ENCODE measurements at places on chromosomes 7 and 10. TPM values are rescaled to one million over a fixed set of nuclear protein-coding genes. Genes with fewer than 3 reads are reported as not detected.

Gene EPHB6
- total RNA-seq: 1.4 TPM

Gene LIPA
- total RNA-seq: 22.3 TPM

Gene ANK3
- 3.3 TPM for total RNA-seq

DNA sequence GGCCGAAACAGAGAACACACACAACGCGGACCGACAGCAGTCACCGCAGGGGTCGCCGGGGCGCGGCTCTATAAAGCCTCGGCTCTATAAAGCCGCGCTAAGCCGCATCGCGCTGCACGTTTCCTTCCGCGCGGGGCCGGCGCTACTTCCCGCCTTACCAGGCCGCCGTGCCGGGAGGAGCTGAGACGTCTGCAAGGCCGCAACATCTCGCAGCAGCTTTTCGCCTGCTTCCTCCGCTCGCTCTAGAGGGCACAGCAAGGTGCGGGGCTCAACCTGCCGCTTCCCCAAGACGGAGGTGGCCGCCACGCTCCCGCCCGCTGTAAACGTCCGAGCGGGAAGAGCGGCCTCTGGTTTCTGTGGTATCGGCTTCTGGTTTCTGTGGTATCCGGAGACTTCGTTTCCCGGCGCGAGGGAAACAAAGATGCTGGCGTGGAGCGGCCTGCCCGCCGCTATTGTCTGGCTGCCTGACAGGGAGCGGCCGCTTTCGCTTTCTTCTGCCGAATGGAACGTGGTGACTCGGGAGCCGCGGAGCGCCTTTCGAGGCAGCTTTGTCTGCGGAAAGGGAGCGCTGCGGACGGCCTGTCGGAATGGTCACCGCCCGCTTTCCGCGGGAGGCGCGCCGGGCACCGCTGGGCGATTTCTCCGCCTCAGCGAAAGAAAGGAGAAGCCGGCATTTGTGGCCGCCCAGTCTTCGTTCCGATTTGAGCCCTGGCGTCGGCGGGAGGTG is 91.8 kb downstream of the SPAG6 start:
- peaks cover 13% of the 10 kb centered on the region for H3K36me3 ChIP-seq
- H3K27ac ChIP-seq: peak overlapping the region; percentile 89
- no peaks in the 10 kb centered on the region for H3K27me3 ChIP-seq
- peak; percentile 67 for DNase-seq
- peak overlapping the region; percentile 76 for H3K4me3 ChIP-seq
- H3K4me1 ChIP-seq: peaks cover 20% of the 10 kb centered on the region

GRCh38 chr10:27531336-27531847 is 27.3 kb downstream of the RAB18 start:
- no peaks in the 10 kb centered on the region for H3K27me3 ChIP-seq
- H3K4me3 ChIP-seq: no peak overlapping the region
- peak overlapping the region; percentile 66 for H3K27ac ChIP-seq
- peaks cover 21% of the 10 kb centered on the region for H3K36me3 ChIP-seq
- peaks cover 26% of the 10 kb centered on the region for H3K4me1 ChIP-seq
- no peak for DNase-seq

GRCh38 chr10:114283091-114283490 is 44.0 kb downstream of the VWA2 start:
- no peaks in the 10 kb centered on the region for H3K27me3 ChIP-seq
- H3K4me3 ChIP-seq: no peak overlapping the region
- no peaks in the 10 kb centered on the region for H3K36me3 ChIP-seq
- no peak for DNase-seq
- H3K27ac ChIP-seq: no peak overlapping the region

- no peak overlapping the region for H3K27ac ChIP-seq
- H3K27me3 ChIP-seq: peaks cover 21% of the 10 kb centered on the region
- no peaks in the 10 kb centered on the region for H3K4me1 ChIP-seq
- no peaks in the 10 kb centered on the region for H3K36me3 ChIP-seq
- DNase-seq: no peak
- no peak overlapping the region for H3K4me3 ChIP-seq
These were observed 57.5 kb upstream of the SHH start for GRCh38 chr7:155869784-155870076.

GRCh38 chr7:4145576-4145975 is 536.5 kb upstream of the FOXK1 start:
- H3K27ac ChIP-seq: no peak overlapping the region
- DNase-seq: no peak
- H3K4me3 ChIP-seq: no peak overlapping the region
- no peaks in the 10 kb centered on the region for H3K4me1 ChIP-seq

Gene TRPV5
- not detected for total RNA-seq

DNA sequence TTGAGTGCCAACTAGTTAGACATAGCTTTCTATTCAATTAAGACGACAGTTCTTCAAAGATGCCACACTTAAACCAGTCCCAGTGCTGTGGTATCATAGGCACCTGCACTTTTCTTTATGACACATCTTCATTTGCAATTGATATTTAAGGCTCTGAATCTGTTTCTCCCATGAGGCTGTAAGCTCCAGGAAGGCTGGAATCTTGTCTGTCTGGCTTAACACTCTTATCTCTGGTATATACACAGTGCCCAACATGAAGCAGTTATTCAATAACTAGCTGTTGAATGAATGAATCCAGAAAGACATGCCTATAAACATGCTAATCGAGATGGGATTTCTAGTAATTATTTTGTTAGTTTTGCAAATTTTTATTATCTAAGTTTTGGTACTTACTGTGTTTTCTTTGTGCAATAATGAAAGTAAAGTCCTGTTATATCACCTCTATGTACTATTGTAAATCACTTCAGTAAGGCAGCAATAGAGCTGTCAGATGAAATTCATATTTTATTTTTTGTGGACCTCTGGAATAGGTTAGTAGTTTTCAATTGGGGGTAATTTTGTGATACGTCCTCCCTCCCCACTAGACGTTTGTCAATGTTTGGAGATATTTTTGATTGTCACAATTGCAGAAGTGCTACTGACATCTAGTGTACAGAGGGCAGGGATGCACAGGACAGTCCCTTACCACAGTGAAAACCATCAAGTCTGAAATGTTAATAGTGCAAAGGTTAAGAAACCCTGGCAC is 51.3 kb upstream of the STEAP4 start:
- no peak overlapping the region for H3K27ac ChIP-seq
- H3K27me3 ChIP-seq: no peaks in the 10 kb centered on the region
- peak overlapping the region; percentile 52 for H3K4me3 ChIP-seq
- peak; percentile 42 for DNase-seq

Gene KLLN
- total RNA-seq: 0.56 TPM

- H3K4me1 ChIP-seq: no peaks in the 10 kb centered on the region
- peaks cover 7% of the 10 kb centered on the region for H3K36me3 ChIP-seq
- no peaks in the 10 kb centered on the region for H3K27me3 ChIP-seq
- H3K4me3 ChIP-seq: no peak overlapping the region
These were observed 238.7 kb downstream of the CDK14 start for GRCh38 chr7:90834771-90835170.

Gene TEX47
- not detected for total RNA-seq

Gene PRKG1
- total RNA-seq: 0.09 TPM

- H3K36me3 ChIP-seq: no peaks in the 10 kb centered on the region
- no peaks in the 10 kb centered on the region for H3K4me1 ChIP-seq
- no peaks in the 10 kb centered on the region for H3K27me3 ChIP-seq
These were observed 102.2 kb upstream of the RET start for GRCh38 chr10:42974693-42975002.

Gene MSMB
- not detected for total RNA-seq

- no peak for DNase-seq
- no peak overlapping the region for H3K4me3 ChIP-seq
- H3K27me3 ChIP-seq: peaks cover 70% of the 10 kb centered on the region
- no peaks in the 10 kb centered on the region for H3K36me3 ChIP-seq
These were observed 327.8 kb downstream of the WDR37 start for GRCh38 chr10:1384026-1384425.

Gene CFAP43
- 0.25 TPM for total RNA-seq

Gene SPDYE6
- not detected for total RNA-seq

Gene COL17A1
- 514 TPM for total RNA-seq

Gene CHN2
- 5.1 TPM for total RNA-seq

- H3K27ac ChIP-seq: no peak overlapping the region
- DNase-seq: no peak
- H3K27me3 ChIP-seq: peaks cover 72% of the 10 kb centered on the region
- H3K4me1 ChIP-seq: no peaks in the 10 kb centered on the region
- peaks cover 5% of the 10 kb centered on the region for H3K36me3 ChIP-seq
These were observed 248.7 kb upstream of the NPVF start for GRCh38 chr7:25476863-25477499.

DNA sequence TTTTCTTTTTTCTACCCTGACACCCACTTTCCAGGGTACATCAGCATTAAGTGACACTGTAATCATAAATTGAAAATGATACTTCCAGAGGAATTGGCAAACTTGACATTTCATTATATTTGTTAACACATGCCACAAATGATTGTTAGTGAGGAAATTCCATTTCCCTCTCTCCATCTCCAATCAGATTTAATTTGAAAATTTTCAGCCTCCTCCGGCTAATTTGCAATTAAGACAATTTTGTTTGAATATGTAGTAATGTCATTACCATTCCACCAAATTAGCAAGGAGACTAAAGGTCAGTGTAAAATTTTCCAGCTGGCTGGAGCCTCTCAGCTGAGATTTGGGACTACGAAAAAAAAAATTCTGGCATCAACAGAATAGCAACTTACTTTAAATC is 242.7 kb downstream of the FOXP2 start:
- no peaks in the 10 kb centered on the region for H3K36me3 ChIP-seq
- no peaks in the 10 kb centered on the region for H3K4me1 ChIP-seq
- H3K27ac ChIP-seq: no peak overlapping the region
- no peak overlapping the region for H3K4me3 ChIP-seq
- DNase-seq: no peak

Gene SPDYE5
- total RNA-seq: 0.16 TPM

Gene CCDC136
- 3.5 TPM for total RNA-seq

Gene PRSS37
- total RNA-seq: not detected

Data from MCF 10A (cell line).